ENCODE measurements at places on chromosomes 2 and 18. TPM values are rescaled to one million over a fixed set of nuclear protein-coding genes. Genes with fewer than 3 reads are reported as not detected.
A peak's percentile ranks its signal among the peaks of the same experiment; 100 is the strongest.

DNA sequence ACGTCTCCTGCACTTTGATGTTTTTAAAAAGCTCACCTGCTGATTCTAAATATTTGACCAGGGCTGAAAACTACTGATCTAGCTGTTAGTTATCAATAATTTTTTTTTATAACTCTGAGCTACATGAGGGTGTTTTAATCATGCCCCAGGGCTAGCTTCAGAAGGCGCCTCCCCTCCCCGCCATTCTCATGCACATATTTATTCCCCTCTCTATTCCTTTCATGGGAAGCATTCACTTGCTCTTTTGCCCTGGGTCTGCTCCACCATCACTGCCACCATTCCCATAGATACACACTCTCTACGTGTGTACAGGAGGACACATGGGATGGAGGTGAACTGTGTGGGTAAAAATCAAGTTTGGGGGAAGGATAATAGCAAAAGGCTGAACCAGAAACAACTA lies 101.0 kb downstream of the PLA2R1 start:
- DNase-seq, result no peak

GRCh38 chr18:59005262-59005661 lies 134.4 kb upstream of the SEC11C start:
- DNase-seq, result peak; percentile 87

GRCh38 chr18:38413193-38413592 lies 847.6 kb upstream of the CELF4 start:
- no peak for DNase-seq

DNA sequence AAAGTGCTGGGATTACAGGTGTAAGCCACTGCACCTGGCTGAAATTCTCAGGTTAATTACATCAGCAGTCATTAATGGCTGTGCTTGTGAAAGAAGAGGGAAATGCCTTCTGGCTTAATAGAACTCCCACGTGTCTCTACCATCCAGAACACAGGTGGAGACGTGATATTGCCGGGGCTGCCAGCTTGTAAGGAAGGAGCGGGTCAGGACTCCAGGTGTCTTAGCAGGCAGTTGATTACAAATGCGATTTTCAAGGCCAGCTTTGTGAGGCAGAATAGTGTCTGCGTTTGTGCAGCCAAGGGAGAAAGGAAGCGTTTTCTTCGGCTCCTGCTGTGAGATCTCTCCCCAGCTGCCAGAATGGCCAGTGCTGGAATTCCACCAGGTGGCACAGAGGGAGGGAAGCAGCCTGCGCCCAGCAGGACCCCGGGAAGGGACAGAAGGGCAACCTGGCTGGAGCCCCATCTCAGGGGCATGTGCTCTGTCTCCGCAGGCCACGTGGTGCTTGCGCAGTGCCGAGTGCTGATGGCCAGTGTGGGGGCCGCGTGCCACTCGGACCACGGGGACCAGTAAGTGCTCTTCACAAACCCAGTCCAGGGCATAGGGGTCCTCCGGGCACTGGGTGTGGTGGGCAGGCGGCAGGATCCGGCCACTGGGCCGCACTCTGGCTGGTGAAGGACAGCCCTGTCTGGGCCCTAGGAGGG lies 3.7 kb upstream of the ESPNL start:
- no peak for DNase-seq

DNA sequence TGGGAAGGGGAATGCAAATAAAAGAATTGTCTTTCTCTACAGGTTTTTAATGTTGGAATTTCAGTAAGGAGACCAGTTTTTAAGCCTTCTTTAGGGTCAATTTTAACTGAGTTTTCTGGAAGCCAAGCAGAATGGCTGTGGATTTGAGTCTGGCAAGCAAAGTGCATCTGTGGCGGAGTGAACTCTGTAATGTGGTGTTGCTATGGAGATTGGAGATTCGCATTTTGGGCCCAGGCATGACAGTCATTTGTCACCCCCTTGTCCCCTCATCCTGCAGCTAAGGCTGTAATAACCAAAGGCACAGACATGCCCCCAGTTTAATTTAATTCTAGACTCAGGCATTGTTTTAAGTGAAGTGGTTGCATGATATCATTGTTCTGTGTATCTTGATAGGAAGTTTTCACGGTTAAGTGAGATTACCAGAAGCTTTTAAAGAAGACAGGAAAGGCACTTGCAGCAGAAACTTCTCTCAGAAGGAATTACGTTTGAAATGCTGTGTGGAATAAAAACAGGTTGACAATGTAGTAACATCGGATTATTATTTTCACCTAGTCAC lies 30.6 kb downstream of the ARMC9 start:
- no peak for DNase-seq

DNA sequence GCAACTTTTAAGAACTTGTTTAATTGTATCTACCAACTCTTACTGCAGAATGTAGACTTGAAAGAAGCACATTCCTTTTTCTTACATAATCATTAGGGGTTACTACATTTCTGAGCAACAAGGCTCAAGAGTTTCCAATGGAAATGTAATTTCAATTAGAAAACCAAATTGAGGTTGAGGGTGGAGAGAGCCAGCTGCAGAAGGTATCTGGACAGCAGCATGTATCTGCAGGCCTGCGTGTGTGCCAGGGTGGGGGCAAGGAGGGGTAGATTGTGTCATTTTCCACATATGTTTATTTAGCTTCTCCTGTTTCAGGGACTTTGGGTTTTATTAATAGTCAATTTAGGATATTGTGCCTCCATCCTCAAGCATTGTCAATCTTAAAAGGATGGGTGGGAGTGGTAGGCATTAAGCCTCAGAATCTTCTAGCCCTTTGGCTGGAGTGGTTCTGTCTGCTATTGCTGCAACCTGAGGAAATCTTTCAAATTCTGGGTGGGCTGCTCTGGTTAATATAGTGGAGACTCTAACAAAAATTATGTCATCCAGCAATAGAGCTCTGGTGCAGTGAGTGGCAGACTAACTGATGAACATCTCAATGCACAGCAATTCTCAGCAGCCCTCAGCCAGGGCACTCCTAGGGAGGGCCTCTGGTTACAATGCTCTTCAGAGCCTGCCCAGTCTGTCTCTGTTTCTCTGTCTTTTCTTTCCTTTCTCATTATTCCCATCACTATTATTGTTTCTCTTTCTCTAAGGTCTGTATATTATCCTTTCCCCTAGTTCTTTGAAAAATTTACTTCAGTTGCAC lies 151.4 kb downstream of the RPIA start:
- DNase-seq, result no peak

- no peak for DNase-seq
Measured at GRCh38 chr2:45394216-45394615, 216.9 kb downstream of the SRBD1 start.

GRCh38 chr18:51054764-51055163 lies 24.8 kb downstream of the SMAD4 start:
- no peak for DNase-seq

GRCh38 chr2:226489775-226490541 lies 309.7 kb downstream of the IRS1 start:
- DNase-seq, result no peak

Gene CCDC148
- 1.1 TPM for total RNA-seq

Gene TSPYL6
- not detected for total RNA-seq

Gene ARHGEF4
- total RNA-seq, result 5.2 TPM

Gene RFX8
- 0.71 TPM for total RNA-seq
